ENCODE measurements at places on chromosomes 1 and 21.

DNA sequence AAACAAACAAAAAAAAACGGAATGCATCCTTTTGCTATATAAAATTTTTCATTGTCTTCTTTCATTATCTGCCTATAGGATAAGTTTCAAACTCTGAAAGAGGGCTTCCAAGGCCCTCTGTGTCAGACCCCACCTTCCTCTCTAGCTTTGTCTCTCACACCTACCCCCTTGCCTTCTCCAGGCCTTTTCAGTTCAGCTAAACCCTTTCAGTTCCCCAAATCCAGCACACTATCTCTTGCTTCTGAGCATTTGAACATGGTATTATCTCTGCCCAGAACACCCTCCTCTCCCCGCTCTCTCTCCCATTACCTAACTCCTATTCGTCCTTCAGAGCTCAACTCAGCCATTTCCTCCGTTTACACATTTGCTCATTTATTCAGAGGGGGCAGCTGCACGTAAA, 35.7 kb downstream of the C1orf216 start:
- no peak for DNase-seq

DNA sequence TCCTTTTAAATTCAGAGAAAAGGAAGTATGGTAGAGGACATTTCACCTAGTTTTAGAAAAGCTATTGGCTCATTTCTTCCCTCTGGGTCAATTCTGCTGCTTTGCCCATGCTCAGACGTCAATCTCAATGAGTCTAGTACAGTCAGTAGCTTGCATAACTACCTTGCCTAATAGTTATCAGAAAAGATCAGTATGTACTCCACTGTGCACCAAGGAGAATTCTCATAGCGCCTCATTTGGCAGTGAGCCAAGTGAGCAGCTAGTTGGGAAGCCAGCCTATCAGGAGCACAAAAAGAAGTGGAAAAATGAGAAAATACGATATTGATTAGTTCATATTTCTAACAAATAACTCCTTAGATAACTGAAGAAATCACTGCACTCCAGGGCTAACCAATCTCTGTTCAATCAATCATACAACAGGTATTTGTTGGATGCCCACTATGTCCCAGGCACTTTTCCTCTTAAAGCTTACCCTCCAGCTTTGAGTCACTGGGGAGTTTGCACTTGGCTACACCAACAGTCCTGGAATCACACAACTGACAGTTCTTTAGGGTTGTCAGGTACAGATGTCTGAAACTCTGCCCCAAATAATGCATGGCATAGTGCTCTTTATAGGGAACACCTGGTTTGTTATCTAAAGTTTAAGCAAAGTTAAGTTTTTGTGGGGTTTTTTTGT, 50.2 kb downstream of the PRDX6 start:
- DNase-seq: peak; percentile 4

DNA sequence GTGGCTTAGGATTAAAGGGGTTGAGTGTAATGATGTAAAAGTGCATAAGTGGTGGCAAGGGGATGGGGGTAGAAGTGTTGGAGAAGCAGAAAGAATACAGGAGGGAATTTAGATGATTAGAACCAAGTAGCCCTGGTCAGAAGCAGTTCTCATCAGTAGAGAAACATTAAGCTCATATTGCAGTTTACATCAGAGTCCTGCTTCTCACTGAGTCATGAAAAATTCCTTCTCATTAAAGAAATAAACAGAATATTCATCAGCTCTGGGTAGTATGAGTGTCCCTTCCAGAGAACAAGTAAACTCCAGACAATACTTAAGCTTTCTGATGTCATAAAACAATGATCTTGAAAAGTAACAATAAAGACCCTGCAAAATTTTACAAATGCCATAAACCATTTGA, 36.5 kb downstream of the LRRIQ3 start:
- DNase-seq: no peak

- DNase-seq: no peak
These were observed 2.2 kb downstream of the RGS2 start for GRCh38 chr1:192811006-192811405.

DNA sequence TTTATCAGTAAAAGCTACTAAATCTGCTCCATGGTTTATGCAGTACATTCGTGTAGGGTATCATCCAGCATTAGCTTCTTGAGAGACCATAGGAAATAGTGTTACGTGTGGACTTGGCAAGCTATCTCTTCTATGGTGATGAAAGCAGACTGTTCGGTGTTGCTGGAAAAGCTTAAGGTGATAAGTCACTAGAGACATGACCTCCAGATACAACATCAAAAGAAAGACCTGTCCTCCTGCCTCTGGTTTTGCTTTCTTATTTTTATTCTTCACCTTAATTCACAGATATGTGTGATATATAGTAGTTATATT, 53.5 kb upstream of the S1PR1 start:
- no peak for DNase-seq

DNA sequence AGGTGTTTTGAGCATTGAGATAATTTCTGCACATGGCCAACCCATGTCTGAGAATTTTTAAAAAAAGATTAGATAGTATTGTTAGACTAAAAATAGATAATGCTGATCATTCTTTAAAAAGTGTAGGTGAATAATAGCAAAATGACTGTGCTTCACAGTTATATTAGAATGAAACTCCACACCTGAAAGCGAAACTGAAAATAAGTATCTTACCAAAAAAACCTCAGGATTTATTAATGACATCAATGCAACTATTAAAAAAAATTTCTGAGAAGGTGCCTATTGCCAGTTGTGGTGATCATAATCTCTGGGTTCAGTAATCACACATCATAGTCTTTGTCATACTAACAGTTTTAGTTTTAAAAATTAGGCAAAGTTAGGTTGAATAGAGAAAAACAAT, 36.5 kb downstream of the PLA2G4A start:
- no peak for DNase-seq

GRCh38 chr1:70358921-70359564, 4.5 kb upstream of the ANKRD13C start:
- peak; percentile 57 for DNase-seq

DNA sequence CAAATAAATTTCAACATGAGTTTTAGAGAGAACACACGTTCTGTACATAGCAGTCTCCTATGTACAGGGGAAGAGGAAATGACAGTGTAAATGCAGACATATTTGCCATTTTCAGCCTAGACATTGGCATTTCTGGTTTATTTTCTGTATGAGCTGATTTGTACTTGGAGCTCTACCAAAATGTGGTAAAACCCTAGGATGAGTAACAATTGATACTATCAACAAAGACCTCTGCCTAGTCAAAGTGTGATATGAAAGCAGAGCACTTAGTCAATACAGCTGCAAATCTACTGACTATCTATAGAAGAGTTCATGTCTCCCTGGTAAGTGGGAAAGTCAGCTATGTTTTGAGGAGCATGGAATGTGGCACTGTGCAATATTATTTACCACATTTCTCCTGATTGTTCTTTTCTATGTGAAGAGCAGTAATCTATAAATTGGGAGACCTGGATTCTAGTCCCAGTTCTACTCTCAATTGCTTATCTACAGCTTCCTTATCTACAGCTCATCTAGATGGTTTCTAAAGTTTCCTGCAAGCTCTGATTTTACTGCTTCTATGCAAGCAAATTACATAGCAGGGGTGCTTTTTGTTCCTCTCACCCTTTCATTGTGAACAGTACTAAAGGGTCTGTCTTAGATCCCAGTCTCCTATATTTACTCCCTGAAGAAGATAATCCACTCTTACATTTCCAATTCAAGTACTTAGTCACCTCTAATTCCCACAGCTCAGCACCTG, 334.2 kb downstream of the NTNG1 start:
- peak; percentile 48 for DNase-seq

GRCh38 chr1:187129132-187129531, 300.4 kb downstream of the PLA2G4A start:
- no peak for DNase-seq

- DNase-seq: peak; percentile 44
These were observed 31.9 kb downstream of the MROH9 start for GRCh38 chr1:170967042-170967910.

DNA sequence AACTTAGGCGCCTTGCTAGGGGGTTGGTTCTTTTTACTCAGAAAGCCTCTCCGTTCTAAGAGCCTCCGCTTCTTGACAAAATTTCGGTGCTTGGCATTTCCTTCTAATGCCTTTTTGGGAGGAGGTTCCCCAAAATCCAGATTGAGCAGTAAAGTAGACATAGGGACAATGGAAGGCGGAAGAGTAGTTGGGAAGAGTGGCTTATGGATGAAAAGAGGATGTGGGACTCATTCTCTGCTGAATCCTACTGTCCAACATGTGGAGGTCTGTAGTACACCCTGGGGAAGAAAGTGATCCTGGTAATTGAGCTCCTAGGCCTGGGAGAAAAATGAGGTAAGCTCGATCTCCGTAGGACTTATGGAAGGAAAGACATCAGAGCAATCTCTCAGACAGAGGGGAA, 777 bp upstream of the METTL25B start:
- no peak for DNase-seq
